Large intestine (tissue), 12 donors: ENCODE measurements at places on chromosomes 4 and X. TPM values are rescaled to one million over a fixed set of nuclear protein-coding genes. Genes with fewer than 3 reads are reported as not detected.

GAGE10 gene
- not detected for polyA plus RNA-seq

TLR7 gene
- polyA plus RNA-seq: 1.4 TPM

PPP1R2C gene
- polyA plus RNA-seq: not detected

ATP5ME gene
- polyA plus RNA-seq: 477 TPM

ZDHHC9 gene
- 67.4 TPM for polyA plus RNA-seq

DNA sequence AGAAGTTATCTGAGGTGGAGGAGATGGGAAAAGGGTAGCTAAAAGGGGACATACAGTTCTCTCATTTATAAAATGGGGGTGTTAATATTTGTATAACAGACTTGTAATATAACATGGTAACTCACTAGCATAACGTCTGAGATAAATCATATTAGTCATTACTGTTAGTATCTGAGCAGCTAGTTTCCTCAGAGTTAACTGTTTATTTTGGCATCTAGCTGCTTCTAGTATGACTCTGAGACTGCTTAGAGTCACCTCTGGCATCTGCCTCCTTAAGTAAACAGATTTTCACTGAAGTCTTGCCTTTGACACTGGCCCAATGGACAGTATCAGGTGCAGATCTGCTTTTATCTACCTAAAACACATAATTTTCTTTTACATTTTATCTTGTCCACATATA is 58.1 kb downstream of the SLC30A9 start:
- DNase-seq: no peak

MAB21L2 gene
- 24.5 TPM for polyA plus RNA-seq

SPARCL1 gene
- 154 TPM for polyA plus RNA-seq

GRCh38 chr4:160142579-160142978 is 1039.7 kb downstream of the RAPGEF2 start:
- no peak for DNase-seq

GRCh38 chrX:39318506-39319343 is 517.5 kb downstream of the MID1IP1 start:
- DNase-seq: no peak

DNA sequence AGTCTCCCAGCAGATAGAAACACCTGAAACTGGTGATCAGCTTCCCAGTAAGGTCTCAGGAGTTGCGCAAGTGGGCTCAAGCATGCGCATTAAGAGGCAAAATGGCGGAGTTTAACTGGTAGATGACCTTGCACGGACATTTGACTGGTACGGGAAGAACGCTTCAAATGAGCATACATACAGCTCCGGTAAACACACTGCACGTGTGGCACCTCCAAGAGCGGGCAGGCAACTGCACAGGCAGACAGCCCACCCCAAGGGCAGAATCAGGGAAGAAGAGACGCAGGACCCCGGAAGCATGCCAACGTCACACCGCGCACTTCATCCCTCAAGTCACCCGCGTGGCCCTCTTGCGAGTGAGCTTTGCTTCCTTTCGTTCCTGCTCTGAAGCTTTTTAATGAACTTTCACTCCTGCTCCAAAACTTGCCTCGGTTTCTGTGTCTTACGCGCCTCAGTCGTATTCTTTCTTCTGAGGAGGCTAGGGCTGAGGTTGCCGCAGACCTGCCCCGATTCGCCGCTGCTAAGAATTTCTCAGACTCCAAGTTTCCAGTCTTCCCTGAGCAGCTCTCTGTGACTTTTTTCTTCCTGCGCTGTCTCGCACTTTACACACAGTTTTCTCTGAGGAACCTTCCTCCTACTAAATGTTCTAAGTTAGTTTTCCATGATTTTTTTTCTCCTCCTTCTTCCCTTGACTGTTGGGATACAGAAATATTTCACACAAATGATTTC is 180.7 kb upstream of the ZFP42 start:
- DNase-seq: peak; percentile 52

SUPT20HL1 gene
- 0.10 TPM for polyA plus RNA-seq

ZNF157 gene
- polyA plus RNA-seq: 0.27 TPM

GRCh38 chr4:18684932-18685331 is 663.4 kb upstream of the LCORL start:
- no peak for DNase-seq

DNA sequence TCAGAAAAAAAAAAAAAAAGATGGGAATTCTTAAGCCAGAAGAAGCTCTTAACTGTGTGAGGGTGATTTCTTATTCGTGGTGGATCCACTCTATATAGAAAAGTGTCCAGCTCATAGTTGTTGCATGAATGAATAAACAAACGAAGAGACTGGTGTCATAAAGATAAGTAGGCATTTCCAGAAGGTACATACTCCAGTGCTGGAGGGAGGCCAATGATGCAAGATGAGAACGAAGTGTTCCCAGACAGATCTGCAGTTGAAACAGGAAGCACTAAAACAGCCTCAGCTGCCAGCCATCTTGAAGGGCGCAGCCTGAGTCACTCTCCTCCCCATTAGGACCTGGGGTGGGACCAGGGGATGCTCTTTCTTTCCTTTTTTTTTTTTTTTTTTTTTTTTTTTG is 47.4 kb upstream of the HOPX start:
- peak; percentile 92 for DNase-seq

PDE5A gene
- 25.0 TPM for polyA plus RNA-seq

GRCh38 chrX:136827026-136827425 is 46.3 kb upstream of the ARHGEF6 start:
- no peak for DNase-seq

DNA sequence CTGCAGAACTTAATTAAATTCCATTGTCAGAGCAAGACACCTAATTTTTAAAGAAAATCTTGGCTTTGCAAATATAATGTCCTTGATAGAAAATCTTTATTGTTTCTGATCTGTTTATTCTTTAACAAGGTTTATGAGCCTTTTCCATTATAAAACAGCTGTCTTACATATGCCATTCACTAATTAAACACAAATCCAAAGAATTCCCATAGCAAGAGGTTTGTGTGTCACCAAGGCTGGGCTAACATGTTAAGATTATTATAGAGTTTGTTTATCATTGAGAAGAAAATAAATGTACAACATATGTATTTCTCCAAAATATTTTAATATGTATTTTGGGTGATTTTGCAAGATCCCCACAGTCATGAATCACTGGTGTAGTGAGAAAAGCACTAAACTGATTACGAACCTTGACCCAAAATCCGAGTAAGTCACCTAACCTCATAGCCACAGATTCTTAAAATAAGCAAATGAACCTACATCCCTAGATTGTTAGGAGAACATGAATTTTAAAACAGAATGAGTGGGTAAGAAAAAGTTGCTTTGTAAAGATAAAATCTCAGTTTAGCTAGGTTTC is 694.8 kb upstream of the INTU start:
- no peak for DNase-seq

GRCh38 chr4:170414961-170415360 is 325.2 kb upstream of the AADAT start:
- no peak for DNase-seq

- no peak for DNase-seq
Measured at GRCh38 chr4:101306225-101306624, 41.1 kb downstream of the PPP3CA start.

VEGFD gene
- 0.24 TPM for polyA plus RNA-seq

DNA sequence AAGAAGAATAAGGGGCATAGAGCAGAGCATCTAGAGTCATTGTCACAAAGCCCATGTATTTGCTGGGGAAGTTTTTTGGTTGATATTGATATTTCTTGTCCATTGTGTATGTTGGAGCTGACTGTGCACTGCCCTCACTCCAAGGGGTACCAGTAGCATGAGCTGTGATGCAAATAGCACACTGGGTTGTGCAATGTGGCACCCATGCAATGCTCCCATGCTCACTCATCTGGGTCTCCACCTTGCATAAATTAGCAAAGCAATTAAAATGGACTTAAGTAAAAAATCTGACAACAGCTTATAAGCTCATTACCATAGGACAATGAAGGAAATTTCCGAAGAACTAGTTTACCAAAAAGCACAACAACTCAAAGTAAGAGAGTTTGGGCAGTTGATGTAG is 87.9 kb downstream of the NHS start:
- no peak for DNase-seq

DNA sequence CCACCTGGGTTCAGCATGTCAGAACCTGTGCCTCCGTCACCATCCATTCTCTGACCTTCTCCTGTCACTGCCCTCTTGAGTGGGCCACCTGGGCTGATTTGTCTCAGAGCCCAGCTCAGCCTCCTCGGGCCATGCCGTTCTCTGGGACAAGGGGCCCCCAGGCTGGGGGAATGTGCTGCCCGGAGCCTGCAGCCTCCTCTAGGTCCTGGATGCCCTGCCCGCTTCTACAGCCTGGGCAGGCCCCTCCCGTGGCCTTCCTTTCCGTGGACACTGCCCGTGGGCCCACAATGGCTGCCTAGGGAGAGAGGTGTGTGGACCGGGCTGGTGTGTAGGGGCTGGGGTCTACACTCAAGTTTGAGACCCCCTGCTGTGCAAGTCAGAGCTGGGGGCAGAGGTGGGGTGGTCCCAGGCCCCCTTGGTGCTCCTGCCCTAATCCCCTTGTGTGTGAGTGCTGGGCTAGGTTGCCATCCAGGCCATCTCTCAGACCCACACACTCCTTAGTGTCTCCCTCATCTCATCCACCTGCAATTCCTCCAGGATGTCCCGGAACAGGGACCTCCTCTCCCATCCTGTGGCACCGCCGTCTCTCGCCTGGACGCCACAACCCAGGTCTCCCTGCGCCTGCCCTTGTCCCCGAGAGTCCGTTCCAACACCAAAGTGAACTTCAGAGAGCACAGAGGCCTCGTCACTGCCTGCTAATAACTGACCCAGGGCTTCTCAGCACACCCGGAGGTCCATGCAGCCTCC is 12.4 kb downstream of the PSAPL1 start:
- no peak for DNase-seq

OTUD6A gene
- not detected for polyA plus RNA-seq

DNA sequence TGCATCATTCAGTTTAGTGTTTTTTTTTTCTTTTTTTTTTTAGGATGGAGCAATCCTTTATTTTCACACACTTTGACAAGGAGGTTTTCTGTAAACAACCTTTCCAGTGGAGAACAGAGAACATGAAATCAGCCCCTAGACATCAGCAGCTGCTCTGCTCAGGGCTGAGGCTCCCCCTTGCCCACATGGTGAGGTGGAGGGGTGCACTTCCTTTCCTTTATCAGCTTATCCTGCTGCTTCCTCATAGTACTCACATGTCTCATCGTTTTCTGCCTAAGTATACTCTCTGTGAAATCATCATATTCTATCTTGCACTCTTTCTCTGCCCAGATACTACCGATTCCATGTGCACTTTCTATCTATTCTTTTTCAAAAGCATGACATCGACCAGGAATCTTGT is 47.6 kb upstream of the PRSS12 start:
- no peak for DNase-seq

ANK2 gene
- polyA plus RNA-seq: 50.4 TPM

DNA sequence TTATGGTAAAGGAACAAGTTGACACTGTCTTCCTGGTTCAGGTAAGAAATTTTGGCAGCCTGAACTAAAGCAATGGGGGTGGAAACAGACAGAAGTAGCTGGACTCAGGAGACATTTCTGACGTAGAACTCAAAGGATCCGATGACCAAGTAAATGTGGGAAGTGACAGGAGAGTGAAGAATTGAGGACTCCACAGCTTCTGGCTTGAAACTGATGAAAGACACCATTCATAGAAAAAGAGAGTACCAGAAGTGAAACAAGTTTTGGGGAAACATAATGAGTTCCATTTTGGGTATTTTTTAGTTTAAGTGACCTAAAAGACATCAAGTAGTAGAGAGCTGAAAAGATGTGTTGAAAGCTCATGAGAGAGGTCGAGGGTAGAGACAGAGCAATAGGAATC is 5.7 kb downstream of the FAM120C start:
- no peak for DNase-seq

DNA sequence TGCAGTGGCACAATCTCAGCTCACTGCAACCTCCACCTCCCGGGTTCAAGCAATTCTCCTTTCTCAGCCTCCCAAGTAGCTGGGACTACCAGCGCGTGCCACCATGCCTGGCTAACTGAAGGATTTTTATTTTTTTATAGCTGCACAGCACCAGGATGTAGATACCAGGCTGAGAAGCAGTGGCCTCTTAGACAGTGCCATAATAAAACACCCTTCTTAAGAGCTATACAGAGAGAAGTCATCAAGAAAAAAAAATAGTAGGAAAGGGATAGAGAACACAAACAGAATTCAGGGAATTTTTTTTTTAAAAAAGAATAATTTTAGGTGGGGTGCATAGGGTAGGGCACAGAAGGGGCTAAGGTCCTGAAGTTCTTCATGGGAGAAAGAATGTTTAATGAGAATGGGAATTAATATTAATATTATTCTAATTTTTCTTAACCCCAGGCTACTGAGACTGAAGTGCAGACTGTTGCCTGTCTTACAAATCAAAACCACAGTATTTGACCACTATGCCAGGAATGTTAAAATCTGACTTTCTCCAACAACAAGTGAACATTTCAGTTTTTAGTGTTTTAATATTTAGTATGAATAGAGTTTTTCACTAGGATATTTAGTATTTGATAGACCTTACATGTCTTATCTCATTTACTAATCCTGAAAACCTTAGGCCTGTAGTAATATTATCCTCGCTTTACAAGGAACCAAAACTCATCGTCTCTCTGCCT is 146.7 kb downstream of the KCNIP4 start:
- no peak for DNase-seq

DNA sequence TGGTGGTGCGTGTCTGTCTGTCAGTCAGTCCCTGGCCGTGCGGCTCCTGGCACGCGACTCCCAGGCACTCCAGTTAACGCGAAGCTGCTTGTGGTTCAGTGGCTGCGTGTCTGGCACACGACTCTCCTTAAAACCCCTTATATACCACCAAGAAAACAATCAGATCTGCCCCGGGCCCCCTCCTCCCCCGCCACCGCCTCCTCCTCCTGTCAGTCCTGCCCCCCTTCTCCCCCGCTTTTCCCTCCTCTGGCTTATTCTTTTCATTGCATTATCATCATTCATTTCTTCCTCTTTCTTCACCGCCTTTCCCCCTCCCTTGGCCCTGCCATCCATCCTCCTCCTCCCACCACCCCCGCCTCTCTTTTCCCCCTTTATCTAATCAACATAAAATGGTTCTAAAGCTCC is at the start of gene NEUROG2:
Gene NEUROG2, minus strand, starts transcription at position 115 of the 405 bp plus-strand sequence. CDS start 705 bp downstream, outside the sequence.
- DNase-seq: no peak

PPP4R3C gene
- polyA plus RNA-seq: not detected

GRCh38 chrX:11244636-11245035 is 48.6 kb upstream of the AMELX start:
- no peak for DNase-seq

GRCh38 chr4:108047199-108047598 is 57.5 kb downstream of the HADH start:
- DNase-seq: no peak

DNA sequence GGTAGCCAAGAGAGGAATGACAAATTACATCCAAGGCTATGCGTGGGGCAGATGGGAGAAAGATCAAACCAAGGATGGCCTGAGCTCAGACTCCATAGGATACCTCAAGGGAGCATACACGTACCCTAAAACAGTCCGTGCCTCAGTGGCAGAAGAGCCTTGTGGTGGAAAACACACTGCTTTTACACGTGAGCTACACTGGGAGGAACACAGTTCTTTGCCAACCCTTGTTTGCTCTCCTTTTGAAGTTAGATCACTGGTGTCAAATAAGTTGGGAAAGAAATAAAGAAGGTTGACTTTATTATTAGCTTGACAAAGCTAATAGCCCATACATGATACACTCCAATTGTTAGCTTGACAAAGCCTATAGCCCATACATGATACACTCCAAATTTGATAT is 141.9 kb downstream of the MGST2 start:
- DNase-seq: no peak

MAGEB17 gene
- polyA plus RNA-seq: not detected

VSIG4 gene
- 8.4 TPM for polyA plus RNA-seq
